ENCODE measurements at places on chromosomes 2 and 18.

- DNase-seq, result no peak
Observed at GRCh38 chr2:7436096-7436906, 519.1 kb downstream of the RNF144A start.

DNA sequence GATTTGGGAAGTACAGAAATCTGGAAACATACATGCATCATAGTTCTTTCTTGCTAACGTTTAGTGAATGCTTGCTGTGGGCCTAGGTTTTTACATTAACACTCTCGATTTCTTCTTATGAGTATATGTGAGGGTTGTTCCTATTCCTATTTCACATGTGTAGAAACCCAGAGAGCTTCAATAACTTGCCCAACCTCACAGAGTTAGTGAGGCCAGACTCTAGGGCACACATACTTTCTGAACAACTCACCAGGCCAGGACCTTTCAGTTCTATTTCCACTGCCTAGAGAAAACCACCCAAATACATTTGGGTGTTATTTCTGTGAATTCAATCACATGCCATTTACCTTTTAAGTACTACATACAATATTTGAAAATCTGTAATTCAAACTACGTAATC lies 8.2 kb upstream of the KCTD1 start:
- DNase-seq, result no peak

DNA sequence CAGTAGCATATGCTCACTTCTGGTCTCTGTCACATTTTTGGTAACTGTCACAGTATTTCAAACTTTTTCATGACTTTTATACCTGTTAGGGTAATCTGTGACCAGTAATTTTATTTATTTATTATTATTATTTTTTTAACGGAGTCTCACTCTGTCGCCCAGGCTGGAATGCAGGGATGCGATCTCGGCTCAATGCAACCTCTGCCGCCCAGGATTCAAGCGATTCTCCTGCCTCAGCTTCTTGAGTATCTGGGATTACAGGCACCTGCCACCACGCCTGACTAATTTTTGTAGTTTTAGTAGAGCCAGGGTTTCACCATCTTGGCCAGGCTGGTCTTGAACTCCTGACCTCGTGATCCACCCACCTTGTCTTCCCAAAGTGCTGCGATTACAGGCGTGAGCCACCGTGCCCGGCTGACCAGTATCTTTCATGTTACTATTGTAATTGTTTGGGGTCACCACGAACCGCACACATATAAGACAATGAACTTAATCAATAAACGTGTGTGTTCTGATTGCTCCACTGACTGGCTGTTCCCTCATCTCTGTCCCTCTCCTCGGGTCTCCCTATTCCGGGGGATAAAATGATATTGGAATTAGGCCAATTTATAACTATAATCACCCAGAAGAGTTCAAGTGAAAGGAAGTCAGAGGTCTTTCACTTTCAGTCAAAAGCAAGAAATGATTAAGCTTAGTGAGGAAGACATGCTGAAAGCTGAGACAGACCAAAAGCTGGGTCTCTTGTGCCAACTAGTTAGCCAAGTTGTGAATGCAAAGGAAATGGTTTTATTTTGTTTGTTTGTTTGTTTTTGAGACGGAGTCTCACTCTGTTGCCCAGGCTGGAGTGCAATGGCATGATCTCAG lies 22.9 kb downstream of the TGIF1 start:
- no peak for DNase-seq

DNA sequence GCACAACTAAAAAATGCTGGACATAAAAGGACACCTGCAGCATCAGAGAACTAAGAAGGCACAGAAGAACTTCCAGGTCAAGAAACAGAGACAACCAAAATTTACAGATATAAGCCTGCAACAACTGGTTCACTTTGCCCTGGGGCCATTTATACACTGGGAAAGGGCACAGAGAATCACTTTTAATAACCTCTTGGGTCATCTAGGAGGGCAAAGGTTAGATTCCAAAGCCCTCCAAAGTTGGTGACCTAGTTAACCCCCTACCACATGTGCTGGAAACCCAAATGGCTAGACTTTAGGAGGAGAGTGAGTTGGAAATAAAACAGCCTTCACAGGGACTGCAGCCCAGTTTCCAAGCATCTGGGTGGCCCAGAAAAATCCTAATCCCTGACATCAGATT lies 3.3 kb downstream of the RNU4ATAC start:
- DNase-seq, result no peak

DNA sequence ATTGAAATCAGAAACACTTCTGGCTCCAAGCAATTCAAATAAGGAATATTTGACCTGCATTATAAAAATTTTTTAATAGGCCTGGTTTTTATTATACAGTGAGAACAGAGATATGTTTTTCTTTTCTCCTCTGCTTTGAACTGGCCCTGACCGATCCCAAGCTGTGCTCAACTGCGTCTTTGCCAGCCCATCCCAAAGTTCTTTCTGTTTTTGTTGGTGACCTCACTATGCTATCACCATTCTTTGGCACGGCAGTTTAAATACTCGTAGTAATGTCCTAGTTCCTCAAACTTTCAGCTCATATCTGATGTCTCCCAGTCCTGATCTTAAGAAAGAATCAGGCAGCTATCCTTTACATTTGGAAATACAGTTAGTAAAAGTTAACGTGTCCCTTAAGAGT lies 42.3 kb upstream of the NETO1 start:
- no peak for DNase-seq

DNA sequence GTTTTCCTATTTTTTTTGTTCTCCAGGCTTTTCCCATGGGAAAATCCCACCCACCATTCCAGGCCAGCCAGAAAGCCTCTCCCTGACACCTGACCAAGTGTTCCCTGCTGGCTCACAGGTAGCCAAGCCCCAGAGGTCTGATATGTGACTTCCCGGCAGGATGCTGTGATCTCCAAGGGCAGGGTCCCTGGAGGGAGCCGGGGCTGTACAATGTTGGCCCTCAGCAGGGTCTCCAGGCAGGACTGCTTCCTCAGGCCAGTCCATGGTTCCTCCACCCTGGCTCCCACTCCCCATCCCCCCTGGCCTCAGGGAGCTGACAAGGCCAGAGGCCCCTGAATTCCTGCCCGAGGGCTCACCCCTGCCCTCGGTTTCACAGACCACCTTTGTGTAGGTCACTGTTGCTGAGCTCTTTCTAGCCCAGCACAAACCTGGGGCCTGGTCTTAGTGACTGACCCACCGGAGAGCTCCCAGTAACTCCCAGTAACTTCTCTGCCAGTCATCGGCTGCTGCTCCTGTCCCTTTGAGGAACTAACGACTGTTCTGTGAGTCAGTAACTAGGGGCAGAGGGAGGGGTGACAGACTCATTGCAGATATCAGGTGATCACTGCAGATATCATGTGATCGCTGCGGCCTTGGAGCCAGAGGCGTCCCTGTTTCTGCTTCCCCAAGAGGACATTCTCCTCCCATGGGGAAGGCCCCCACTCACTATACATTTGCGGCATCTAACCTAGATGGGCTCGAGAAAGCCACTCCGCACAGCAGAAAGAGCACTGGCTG lies 38.7 kb downstream of the SDC1 start:
- DNase-seq, result no peak

DNA sequence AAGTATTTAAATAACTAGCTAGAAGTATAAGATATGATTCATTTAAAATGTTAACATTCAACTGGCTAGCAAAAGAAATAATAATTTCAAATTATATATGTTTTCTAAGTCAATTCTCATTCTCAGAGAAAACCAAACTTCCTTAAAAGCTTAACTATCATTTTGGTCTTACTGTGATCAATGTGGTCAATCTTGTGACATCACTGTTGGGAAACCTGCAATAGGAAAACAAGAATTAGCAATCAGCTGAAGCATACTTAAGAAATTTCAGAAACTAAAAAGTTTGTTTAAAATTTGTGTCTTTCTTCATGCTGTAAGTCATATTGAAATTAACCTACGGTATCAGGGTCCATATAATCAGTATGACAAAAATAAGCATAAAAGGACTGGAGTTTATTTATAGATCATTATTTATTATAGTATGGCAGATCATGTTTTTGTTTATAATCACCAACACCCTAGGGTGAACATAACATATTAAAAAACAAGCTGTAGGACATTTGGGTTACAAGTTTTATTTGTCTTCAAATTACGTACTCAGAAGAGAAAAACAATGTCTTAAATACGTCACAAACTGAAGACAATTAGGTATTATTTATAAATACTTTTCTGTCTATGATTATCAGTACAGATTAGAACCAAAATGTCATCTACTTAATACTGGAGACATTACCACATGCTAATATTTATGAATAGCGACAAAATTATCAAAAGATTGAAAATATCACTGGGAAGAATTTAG lies 60.5 kb downstream of the BAZ2B start:
- no peak for DNase-seq

GRCh38 chr2:88871336-88871735 lies 179.9 kb downstream of the RPIA start:
- DNase-seq, result no peak

GRCh38 chr18:48786455-48787202 lies 164.1 kb downstream of the SMAD7 start:
- no peak for DNase-seq

DNA sequence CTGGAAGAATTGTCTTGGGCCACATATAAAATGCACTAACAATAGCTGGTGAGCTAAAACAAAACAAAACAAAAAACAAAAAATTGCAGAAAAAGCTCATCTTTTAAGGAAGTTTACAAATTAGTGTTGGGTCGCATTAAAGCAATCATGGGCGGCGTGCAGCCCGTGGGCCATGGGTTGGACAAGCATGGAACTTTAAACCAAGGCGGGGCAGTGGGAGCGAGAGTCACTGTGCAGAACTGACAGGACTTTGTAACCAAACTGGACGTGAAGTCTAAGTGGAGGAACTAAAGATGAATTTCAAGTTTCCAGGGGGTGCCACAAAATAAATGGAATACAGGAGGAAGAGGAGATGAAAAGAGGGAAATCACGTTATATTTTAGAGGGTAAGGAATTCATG lies 80.7 kb downstream of the PSMG2 start:
- no peak for DNase-seq

- DNase-seq, result no peak
Observed at GRCh38 chr18:38539856-38540255, 974.3 kb upstream of the CELF4 start.

DNA sequence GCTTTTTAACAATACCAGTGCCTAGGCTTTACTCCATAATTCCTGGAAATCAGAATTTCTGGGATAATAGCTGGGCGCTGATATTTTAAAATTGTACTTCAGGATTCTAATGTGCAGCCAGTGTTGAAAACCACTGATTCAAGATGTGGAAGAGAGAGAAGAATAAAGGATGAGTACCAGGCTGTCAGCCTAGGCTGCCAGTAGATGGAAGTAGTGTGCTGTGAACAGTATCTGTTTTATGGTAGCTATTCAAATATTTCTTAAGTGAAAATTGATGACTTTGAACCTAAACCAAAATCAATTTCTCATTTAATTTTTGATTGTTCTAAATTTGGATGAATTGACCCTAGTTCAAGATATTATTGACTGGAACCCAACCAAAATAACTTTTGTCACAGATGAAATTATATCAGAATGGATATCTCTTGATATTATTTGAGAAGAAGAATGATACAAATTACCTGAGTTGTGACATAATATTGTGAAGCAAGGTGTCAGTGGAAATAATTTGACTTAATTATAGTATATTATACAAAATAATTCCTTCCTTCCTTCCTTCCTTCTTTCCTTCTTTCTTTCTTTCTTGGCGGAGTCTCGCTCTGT lies 88.0 kb downstream of the COMMD1 start:
- DNase-seq, result no peak

- DNase-seq, result no peak
Observed at GRCh38 chr2:238949710-238950345, 101.9 kb downstream of the TWIST2 start.

GRCh38 chr2:236246711-236247246 lies 17.4 kb downstream of the ASB18 start:
- DNase-seq, result no peak

GRCh38 chr2:128549094-128549493 lies 230.4 kb upstream of the HS6ST1 start:
- no peak for DNase-seq

- no peak for DNase-seq
Observed at GRCh38 chr2:158359846-158360245, 96.7 kb downstream of the CCDC148 start.

GRCh38 chr2:348361-348916 lies 60.5 kb upstream of the ALKAL2 start:
- DNase-seq, result no peak

GRCh38 chr2:170217778-170218251 lies 39.9 kb downstream of the MYO3B start:
- DNase-seq, result no peak

DNA sequence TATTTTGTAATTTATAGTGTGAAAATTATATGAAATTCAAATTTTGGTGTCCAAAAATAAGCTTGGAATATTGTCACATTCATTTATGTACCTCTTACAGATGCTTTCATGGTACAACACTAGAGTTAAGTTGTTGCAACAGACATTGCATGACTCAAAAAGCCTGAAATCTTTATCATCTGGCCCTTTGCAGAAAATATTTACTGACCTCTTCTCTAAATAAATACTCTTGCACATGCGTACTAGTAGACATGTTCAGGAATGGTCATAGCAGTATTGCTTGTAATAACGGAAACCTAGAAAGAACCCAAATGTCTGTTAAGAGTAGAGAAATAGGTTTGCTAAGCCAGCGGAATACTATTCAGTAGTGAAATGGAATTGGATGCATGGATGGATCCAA lies 60.4 kb downstream of the GALNT1 start:
- DNase-seq, result no peak

All from NCI-H187 treated with DMSO at 0.1 percent for 48 hours (cell line).